T-helper 17 cell (primary cell): ENCODE measurements at places on chromosomes 16 and 17. TPM values are rescaled to one million over a fixed set of nuclear protein-coding genes. Genes with fewer than 3 reads are reported as not detected.

GRCh38 chr17:44345454-44346026 lies 438 bp downstream of the GRN start:
- H3K36me3 ChIP-seq = no peaks in the 10 kb centered on the region
- H3K4me1 ChIP-seq = peaks cover 26% of the 10 kb centered on the region
- H3K27ac ChIP-seq = peak overlapping the region; percentile 94
- peak overlapping the region; percentile 94 for H3K4me3 ChIP-seq
- peaks cover 8% of the 10 kb centered on the region for H3K27me3 ChIP-seq

DNA sequence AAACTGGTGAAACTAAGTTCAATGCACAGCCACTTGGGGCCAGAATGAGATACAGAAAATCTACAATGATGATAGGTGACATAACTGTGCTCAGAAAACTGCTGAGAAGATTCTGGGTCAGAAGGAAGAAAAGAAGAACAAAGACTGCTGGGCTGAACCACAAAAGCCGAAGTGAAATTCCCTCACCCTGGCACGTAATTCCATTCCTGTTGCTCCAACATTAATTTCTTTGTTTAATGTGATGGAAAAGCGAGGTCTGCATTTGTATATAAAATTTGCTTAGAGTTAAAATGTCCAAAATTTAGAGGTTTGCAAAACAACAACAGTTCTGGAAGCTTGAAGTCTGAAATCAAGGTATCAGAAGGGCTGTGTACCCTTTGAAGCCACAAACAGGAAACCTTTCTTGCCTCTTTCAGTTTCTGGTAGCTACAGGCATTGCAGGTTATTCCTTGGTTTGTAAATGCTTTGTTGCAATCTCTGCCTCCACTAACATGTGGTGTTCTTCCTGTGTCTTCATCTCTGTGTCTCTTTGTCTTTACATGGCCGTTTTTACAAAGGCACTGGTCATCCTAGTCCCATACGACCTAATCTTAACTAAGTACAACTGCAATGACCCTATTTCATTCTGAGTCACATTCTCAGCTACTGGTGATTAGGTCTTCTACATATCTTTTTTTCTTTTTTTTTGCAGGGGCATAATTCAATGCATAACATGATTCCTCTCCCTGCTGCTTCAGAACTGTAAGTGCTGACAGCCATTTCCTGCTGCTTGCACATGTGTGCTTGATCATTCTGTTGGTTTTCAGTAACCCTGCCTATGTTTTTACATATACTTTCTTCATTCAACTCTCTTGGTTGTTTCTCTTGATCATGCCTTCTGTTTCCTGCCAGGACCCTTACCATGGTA lies 603.0 kb upstream of the CDH8 start:
- no peaks in the 10 kb centered on the region for H3K4me1 ChIP-seq
- H3K4me3 ChIP-seq = no peak overlapping the region
- DNase-seq = no peak

DNA sequence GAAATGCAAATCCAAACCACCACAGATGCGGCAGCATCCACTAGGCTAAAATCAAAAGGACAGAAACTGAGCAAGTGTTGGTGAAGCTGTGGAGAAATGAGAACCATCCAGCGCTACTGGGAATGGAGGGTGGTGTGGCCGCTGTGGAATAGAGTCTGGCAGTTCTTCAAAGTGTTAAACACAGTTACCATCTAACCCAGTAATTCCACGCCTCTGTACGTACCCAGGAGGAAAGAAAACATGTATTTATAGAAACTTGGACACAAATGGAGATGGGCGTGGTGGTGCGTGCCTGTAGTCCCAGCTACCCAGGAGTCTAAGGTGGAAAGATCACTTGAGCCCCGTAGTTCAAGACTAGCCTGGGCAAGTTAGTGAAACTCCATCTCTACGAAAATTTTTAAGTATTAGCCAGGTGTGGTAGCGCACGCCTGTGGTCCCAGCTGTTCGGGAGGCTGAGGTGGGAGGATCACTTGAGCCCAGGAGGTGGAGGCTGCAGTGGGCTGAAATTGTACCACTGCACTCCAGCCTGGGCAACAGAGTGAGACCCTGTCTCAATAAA lies 11.6 kb downstream of the SLC25A10 start:
- H3K27ac ChIP-seq = no peak overlapping the region
- peaks cover 18% of the 10 kb centered on the region for H3K27me3 ChIP-seq
- DNase-seq = no peak
- H3K4me1 ChIP-seq = no peaks in the 10 kb centered on the region
- H3K4me3 ChIP-seq = no peak overlapping the region

- no peak overlapping the region for H3K4me3 ChIP-seq
- peaks cover 60% of the 10 kb centered on the region for H3K27me3 ChIP-seq
- peaks cover 9% of the 10 kb centered on the region for H3K4me1 ChIP-seq
- H3K36me3 ChIP-seq = peaks cover 3% of the 10 kb centered on the region
- DNase-seq = no peak
Measured at GRCh38 chr16:86565181-86565631, 1.4 kb upstream of the FOXC2 start.

MYLK3 gene
- total RNA-seq = not detected

IRX5 gene
- not detected for total RNA-seq

CLDN6 gene
- total RNA-seq = not detected

NGFR gene
- total RNA-seq = 0.52 TPM

CEP112 gene
- 6.9 TPM for total RNA-seq

- peaks cover 4% of the 10 kb centered on the region for H3K36me3 ChIP-seq
- no peak overlapping the region for H3K27ac ChIP-seq
- peaks cover 3% of the 10 kb centered on the region for H3K4me1 ChIP-seq
- DNase-seq = no peak
Measured at GRCh38 chr17:78422872-78423588, 44.6 kb downstream of the PGS1 start.

TP53TG3C gene
- not detected for total RNA-seq

LRRC75A gene
- 5.0 TPM for total RNA-seq

- H3K4me1 ChIP-seq = no peaks in the 10 kb centered on the region
- H3K27ac ChIP-seq = no peak overlapping the region
- H3K36me3 ChIP-seq = no peaks in the 10 kb centered on the region
- no peak for DNase-seq
- H3K4me3 ChIP-seq = no peak overlapping the region
Measured at GRCh38 chr16:51573191-51573590, 422.1 kb upstream of the SALL1 start.

- DNase-seq = no peak
- peaks cover 52% of the 10 kb centered on the region for H3K27me3 ChIP-seq
- no peak overlapping the region for H3K4me3 ChIP-seq
- peaks cover 3% of the 10 kb centered on the region for H3K36me3 ChIP-seq
Measured at GRCh38 chr17:34826332-34826731, 134.9 kb downstream of the CCT6B start.

CMTM4 gene
- 1.5 TPM for total RNA-seq

- no peak overlapping the region for H3K4me3 ChIP-seq
- H3K27ac ChIP-seq = peak overlapping the region; percentile 45
- no peaks in the 10 kb centered on the region for H3K27me3 ChIP-seq
- H3K4me1 ChIP-seq = peaks cover 18% of the 10 kb centered on the region
Measured at GRCh38 chr16:81597079-81597658, 152.6 kb downstream of the CMIP start.

- H3K4me3 ChIP-seq = no peak overlapping the region
- DNase-seq = no peak
- no peaks in the 10 kb centered on the region for H3K4me1 ChIP-seq
- peaks cover 6% of the 10 kb centered on the region for H3K27me3 ChIP-seq
Measured at GRCh38 chr17:5929721-5930120, 140.5 kb upstream of the WSCD1 start.

HP gene
- not detected for total RNA-seq

YBX2 gene
- not detected for total RNA-seq

GRCh38 chr16:2897110-2897509 lies 14.1 kb downstream of the FLYWCH2 start:
- H3K27ac ChIP-seq = no peak overlapping the region
- peaks cover 2% of the 10 kb centered on the region for H3K4me1 ChIP-seq
- DNase-seq = no peak
- no peak overlapping the region for H3K4me3 ChIP-seq

CHD3 gene
- total RNA-seq = 219 TPM

IL32 gene
- total RNA-seq = 1,147 TPM

DNA sequence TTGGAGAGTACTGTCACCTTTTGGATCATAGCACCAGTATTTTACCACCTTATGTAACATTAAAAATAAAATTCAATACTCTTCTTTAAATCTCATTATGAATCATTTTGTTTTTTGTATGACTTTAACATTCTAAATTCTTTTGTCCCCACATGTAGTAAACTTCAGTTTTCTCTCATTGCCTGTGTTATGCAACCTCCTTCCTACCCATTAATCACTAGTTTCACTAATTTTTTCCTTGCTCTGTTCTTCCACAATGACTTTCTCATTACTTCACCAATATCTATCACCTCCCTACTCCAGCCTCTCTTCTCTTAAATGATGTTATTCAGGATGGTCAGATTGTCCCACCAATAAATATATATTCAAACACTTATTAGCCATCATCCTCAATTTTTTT lies 68.7 kb downstream of the TTC19 start:
- peaks cover 5% of the 10 kb centered on the region for H3K4me1 ChIP-seq
- peak overlapping the region; percentile 8 for H3K27ac ChIP-seq
- no peaks in the 10 kb centered on the region for H3K27me3 ChIP-seq
- peaks cover 15% of the 10 kb centered on the region for H3K36me3 ChIP-seq
- DNase-seq = no peak

KCNG4 gene
- not detected for total RNA-seq

GRCh38 chr17:32971171-32971570 lies 20.5 kb upstream of the SPACA3 start:
- no peaks in the 10 kb centered on the region for H3K27me3 ChIP-seq
- peaks cover 3% of the 10 kb centered on the region for H3K4me1 ChIP-seq
- DNase-seq = no peak
- no peak overlapping the region for H3K4me3 ChIP-seq
- no peaks in the 10 kb centered on the region for H3K36me3 ChIP-seq
- no peak overlapping the region for H3K27ac ChIP-seq

DNA sequence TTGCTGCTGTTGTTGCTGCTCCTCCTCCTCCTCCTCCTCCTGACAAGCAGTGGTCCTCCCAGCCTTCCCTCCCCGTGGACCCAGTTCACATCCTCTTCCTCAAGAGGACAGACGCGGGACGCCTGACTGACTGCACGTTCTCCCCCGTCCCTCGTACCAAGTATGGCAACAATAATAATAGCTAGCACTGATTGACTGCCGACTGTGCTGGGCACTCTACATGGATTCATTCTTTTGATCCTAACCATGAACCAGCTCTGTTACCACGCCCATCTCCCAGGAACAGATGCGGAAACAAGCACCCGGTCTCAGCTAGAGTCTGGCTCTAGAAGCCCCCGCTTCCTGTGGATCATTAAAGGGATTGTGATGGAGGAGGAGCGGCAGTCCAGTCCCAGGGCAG lies 78.0 kb downstream of the GNAO1 start:
- H3K27ac ChIP-seq = no peak overlapping the region
- peaks cover 13% of the 10 kb centered on the region for H3K4me1 ChIP-seq
- no peak overlapping the region for H3K4me3 ChIP-seq
- no peaks in the 10 kb centered on the region for H3K36me3 ChIP-seq
- no peaks in the 10 kb centered on the region for H3K27me3 ChIP-seq
- DNase-seq = no peak

HSF4 gene
- 80.9 TPM for total RNA-seq

IRF8 gene
- 5.4 TPM for total RNA-seq

DNA sequence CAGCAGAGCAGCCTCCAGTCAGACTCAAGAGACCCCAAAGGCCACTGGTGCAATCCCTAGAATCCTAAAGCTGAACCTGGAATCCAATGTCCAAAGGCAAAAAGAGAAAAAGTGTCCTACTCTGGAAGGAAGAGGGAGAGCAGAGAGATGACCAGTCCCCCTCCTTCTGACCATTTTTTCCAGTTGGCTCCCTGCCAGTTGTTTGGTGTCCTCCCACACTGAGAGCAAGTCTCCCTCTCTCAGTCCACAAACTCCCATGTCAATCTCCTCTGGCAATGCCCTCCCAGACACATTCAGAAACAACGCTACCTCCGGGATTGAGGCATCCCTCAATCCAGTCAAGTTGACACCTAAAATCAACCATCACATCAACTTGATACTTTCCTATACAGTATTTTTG lies 4.3 kb upstream of the CLEC19A start:
- H3K4me3 ChIP-seq = no peak overlapping the region
- no peak for DNase-seq
- no peaks in the 10 kb centered on the region for H3K4me1 ChIP-seq
- H3K27ac ChIP-seq = no peak overlapping the region

DNA sequence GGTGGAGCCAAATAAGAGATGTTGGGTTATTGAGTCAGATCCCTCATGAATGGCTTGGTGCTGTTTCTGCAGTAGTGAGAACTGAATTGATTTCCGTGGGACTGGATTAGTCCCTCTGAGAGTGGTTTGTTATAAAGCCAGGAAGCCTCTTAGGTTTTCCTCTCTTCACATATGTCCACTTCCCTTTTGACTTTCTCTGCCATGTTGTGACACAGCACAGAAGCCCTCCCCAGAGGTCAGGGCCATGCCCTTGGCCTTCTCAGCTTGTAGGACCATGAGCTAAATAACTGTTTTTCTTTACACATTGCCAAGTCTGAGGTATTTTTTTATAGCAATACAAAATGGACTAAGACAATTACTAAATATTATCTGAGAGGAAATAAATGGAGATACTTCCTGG lies 10.3 kb upstream of the HAPSTR1 start:
- no peaks in the 10 kb centered on the region for H3K27me3 ChIP-seq
- no peak overlapping the region for H3K4me3 ChIP-seq
- H3K4me1 ChIP-seq = peaks cover 2% of the 10 kb centered on the region
- H3K36me3 ChIP-seq = no peaks in the 10 kb centered on the region

DNA sequence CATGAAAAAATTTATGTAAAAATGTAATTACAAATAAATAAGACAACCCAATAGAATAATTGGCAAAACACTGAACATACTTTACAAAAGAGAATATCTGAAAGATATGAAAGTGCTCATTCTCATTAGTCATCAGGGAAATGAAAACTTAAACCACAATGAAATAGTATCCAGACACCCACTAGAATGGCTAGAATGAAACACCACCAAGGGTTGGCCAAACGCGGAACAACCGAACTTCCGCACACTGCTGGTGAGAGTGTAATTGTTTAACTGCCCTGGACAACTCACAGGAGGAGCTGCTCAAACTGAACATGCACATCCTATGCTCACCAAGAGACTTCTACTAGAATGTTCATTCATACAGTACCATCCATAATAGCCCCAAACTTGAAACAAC lies 5.8 kb upstream of the ZDHHC7 start:
- DNase-seq = no peak
- peaks cover 9% of the 10 kb centered on the region for H3K4me1 ChIP-seq
- H3K27me3 ChIP-seq = peaks cover 7% of the 10 kb centered on the region
- H3K4me3 ChIP-seq = no peak overlapping the region

TAF1C gene
- total RNA-seq = 84.5 TPM

CTRB1 gene
- not detected for total RNA-seq

MYCBPAP gene
- total RNA-seq = 1.2 TPM

OR3A2 gene
- 1.1 TPM for total RNA-seq

- H3K27ac ChIP-seq = no peak overlapping the region
- H3K36me3 ChIP-seq = no peaks in the 10 kb centered on the region
- DNase-seq = no peak
- peaks cover 2% of the 10 kb centered on the region for H3K4me1 ChIP-seq
- H3K4me3 ChIP-seq = no peak overlapping the region
Measured at GRCh38 chr17:41710472-41711090, 1.6 kb upstream of the GAST start.

KRTAP4-4 gene
- total RNA-seq = not detected

- no peaks in the 10 kb centered on the region for H3K36me3 ChIP-seq
- H3K27ac ChIP-seq = no peak overlapping the region
- no peaks in the 10 kb centered on the region for H3K27me3 ChIP-seq
- no peak overlapping the region for H3K4me3 ChIP-seq
Measured at GRCh38 chr17:32732900-32733299, 144.0 kb downstream of the MYO1D start.
